ENCODE measurements at places on chromosomes 7 and 10.

GRCh38 chr10:73887294-73888039 is 13.1 kb upstream of the CAMK2G start:
- DNase-seq, result peak; percentile 85

- no peak for DNase-seq
Observed at GRCh38 chr7:67912437-67912836, 915.8 kb downstream of the TYW1 start.

- DNase-seq, result no peak
Observed at GRCh38 chr10:98115031-98115787, 19.2 kb upstream of the R3HCC1L start.

GRCh38 chr10:14757986-14758385 is 16.7 kb downstream of the FAM107B start:
- DNase-seq, result no peak

- DNase-seq, result no peak
Observed at GRCh38 chr10:61283066-61283465, 170.1 kb downstream of the TMEM26 start.

DNA sequence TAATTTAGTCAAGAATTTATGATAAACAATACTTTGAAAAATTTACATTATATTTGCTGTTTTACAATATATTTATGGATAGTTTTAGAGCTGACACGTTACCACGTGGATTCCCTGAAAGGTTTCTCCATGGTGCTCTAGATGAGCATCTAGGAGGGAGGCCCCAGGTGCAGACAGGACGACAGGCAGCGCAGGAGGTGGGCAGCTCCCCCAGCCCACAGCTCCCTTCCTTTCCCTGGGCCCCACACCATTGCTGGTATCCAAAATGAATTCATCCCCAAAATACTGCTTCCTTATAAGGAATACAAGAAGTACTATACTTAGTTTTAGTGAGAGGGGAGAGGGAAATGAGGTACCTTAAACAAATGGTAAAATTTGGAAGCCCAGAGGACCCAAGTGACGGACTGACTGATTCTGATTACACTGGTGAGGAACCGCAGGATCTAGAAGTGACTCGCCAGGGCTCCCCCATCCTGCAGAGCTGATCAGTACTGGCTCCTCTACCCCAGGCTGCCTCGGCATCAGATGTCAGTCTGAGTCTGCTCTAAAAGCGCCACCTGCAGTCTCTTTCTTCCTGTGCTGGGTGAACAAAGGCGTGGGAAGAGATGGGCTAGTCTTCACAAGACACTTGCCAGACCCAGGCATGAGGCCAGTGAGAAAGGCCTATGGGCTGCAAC is 89.2 kb downstream of the DLG5 start:
- no peak for DNase-seq

- DNase-seq, result no peak
Observed at GRCh38 chr10:122348512-122348911, 26.0 kb upstream of the PLEKHA1 start.

DNA sequence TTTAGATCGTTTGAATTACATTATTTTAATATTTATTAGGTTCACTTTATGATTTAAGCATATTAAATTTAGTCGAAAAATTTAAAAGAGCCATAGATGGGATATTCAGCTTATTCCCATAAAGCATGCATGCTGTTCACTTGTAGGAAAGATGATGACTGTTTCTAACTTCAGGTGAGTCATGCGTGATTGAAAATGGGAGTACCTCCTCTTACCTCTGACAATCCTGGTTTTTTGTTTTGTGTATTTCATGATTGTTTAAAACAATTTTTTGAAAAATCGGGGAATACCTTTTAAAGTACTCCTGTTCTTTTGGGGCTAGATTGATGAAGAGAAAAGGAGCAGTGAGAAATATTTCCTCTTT is 1.4 kb downstream of the TNKS2 start:
- no peak for DNase-seq

- DNase-seq, result no peak
Observed at GRCh38 chr10:11891776-11892486, 68.8 kb downstream of the PROSER2 start.

DNA sequence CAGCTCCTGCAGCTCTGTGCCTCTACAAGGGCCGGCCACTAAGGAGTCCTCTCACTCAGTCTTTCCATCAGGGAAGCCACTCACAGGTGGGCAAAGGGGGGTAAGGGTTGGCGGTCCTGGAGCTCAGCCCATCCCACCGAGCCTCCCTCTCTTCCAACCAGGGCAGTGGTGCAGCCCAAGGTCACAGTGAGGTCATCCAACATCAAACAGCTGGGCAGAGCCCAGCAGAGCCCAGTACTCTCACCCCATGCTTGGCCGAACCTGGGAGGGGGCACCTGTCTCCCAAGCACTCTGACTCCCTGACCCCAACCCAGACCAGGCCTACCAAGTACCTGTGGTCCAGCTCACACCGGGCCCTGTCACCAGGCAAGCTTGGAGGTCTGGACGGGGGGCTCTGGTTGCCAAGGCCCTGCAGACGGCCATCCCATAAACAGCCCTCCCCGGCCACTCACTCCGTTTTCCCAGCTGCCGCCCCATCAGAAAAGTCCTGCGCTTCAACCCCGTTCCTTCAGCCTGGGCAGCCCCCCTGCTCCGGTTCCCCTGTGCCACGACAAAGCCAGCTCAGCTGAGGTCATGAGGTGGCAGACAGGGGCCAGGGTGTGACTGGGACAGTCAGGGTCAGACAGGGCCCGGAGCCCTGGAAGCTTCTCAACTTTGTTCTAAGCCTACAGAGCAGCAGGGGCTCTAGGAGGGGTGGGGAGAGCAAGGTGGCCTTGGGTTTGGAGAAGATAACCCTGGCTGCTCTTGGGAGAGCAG is 27.5 kb downstream of the PDGFA start:
- DNase-seq, result no peak

DNA sequence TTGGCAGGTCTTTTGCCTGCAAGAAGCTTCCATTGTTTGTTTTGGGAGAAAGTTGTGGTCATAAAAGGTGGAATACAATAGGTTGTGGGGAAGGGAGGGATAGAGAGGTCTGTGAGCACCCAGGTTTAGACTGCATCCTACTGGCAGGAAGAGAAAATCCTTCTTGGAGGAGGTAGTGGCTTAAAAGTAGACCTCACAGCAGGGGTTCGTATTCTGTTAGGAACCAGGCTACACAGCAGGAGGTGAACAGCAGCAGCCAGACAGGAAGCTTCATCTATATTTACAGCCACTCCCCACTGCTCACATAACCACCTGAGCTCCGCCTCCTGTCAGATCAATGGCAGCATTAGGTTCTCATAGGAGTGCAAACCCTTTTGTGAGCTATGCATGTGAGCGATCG is 245.3 kb downstream of the NSUN6 start:
- DNase-seq, result no peak

DNA sequence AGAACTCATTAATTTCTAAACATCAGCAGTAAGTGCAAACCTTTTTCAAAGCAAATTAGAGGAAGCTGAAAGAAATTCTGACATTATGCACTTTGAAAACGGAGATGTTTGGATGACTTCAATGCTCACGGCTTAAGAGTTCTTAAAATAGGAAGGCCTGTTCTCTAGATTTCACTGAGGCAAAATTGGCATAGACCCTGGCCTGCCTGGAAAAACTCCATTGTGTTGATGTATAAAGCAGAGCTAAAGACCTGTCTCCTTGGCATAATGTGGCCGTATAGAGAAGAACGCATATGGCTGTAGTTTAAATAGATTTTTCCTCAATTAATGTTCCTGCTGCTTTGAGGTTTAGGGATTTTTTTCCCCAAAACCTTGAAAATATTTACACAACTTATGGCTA is 24.5 kb upstream of the AGMO start:
- no peak for DNase-seq

DNA sequence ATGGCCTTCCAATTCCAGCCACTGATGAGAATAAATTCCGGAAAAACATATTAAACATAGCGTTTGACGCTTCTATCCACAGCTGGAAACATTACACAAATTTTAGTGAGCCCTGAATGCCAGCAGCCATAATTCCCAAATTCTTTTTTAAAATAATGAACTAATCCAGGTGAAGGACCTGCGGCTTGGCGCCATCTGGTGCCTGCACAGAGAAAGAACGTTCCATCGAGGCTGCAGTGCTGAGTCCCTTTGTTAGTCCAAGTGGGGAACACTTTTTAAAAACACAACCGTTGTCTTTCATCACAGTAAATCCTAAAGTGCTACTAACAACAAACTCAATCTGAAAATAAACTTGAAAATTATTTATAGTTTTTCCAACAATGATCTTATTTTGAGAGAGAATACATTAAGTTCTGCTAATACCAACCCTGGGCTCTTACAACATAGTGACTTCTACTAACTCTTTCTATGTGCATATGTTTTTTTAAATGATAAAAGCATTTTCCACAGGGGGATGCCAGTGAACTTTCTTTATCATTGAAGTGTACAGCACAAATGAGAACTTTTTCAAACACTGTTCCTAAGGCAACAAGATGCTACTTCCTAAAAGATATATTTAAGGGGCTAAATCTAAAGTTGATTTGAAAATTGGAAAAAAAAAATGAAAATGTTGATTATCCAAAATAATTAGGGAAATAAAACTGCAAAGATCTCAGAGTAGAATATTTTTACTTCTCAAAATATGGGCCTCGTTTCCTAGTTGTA is 166.9 kb upstream of the RNF32 start:
- DNase-seq, result peak; percentile 30

DNA sequence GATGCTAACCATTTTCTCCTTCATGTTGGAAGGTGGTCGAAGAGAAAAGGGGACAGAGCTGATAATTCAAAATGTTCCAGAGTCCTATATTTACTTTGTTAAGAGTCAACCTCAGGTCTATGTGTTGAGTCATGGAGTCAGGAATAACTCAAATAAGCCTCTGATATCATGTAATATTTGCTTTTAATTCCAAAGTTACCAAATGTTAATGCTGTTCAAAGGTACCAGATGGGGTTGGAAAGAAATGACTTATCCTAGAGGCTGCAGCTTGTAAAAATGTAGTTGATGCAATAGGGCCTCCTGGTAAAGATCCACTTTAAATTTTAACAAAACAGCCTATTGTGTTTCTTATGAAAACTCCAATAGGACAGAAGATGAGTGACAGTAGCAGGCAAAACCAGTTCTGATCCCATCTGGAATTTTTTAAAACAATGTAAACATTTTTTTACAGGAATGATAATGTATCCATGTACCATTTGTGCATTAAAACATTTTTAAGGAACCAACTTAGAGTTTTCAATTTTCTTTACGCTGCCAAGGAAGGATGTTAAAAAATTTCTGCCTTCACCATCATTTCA is 218.2 kb downstream of the ANK3 start:
- DNase-seq, result no peak

- no peak for DNase-seq
Observed at GRCh38 chr10:6654571-6654970, 74.5 kb upstream of the PRKCQ start.

DNA sequence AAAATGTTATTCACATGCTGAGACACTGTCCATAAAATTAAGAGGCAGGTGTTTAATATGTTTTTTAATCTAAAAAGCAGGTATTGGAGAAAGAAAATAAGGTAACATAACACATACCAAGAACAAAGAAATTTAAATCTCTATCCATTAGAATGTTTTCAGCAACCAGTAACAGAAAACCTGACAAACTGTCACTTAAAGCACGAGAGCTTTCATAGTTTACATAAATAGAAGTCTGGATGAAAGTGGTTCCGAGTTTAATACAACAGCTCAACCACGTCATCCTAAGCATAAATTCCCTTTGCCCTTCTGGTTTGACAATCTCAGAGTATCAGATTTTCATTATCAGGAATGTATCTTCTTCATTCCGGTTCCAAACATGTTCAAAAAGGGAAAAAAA is 1249.4 kb upstream of the SORCS1 start:
- DNase-seq, result no peak

- DNase-seq, result no peak
Observed at GRCh38 chr10:124004663-124005004, 88.8 kb downstream of the CHST15 start.

- peak; percentile 76 for DNase-seq
Observed at GRCh38 chr10:71608819-71609768, 110.5 kb downstream of the C10orf105 start.

DNA sequence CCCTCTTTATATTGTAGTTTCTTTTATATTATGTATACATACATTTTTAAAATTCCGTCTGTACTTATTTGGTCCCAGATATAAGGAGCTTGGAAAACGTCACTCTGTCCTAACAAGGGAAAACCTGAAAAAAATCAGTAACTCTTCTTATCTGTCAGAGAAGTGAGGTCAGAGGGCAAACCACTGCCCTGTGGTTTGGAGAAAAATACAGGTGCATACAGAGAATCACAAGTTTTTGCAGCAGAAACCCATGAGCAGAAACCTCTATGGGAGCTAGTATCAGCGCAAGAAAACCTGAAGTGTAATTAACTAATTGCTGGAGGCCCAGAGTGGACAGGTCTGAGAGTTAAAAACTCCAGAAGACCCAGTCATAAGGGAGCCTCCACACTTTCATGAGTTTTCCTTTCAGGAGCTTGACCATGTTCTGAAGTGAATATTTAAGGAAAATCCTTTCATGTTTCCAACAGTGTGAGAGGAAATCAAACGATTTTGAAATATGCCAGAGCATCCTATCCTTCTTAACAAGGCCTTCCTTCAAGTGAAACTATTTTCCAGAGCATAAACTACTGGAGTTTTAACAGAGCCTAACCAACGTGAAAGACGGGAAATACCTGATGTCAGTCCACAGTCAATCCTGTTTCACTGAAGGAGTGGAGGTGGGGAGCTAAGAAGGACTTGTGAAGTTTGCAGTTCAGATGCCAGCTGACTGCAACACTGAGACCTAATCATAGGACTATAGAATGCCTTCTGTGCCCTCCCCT is 290.8 kb upstream of the BMPER start:
- no peak for DNase-seq

- no peak for DNase-seq
Observed at GRCh38 chr10:127991543-127992255, 84.8 kb downstream of the PTPRE start.

GRCh38 chr10:69685802-69686585 is 55.9 kb downstream of the FAM241B start:
- DNase-seq, result peak; percentile 7

DNA sequence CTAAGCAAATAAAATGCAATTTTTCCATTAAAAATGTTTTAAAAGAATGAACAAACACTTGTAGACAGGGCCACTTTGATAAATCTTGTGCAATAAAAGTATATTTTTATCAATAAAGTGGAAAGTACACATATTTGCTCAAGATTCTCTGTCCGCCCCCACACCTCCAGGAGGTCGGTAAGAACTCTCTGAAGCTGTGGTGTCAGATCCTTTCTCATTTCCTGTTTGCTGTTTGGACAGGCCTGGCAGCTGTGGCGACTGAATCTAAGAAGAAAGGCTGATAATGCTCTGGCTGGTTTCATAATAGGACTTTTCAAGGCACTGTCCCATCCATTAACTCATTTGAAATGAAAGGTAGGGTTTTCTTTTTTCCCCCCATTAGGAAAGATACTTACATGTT is 15.3 kb upstream of the ASB4 start:
- DNase-seq, result no peak

DNA sequence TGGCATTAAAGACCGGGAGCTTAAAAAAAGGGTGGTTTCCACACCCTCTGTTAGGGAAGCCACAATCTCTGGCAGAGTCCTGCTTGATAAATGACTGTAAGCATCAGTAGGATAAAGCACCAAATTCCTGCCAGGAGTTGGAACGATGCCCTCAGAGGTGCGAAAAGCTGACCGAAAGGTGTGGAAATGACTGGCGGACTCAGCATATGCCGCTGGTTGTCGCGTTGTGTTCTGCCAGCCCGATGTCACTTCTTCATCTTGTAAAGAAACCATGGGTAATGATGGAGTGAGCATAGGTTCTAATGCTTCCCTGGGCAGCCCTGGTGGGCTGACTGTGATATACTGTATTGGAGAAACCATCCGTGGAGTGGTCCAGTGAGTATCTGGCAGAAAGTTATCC is 62.4 kb downstream of the KIAA1549 start:
- no peak for DNase-seq
